Stimulated activated CD4-positive, alpha-beta T cell treated with anti-CD3 and anti-CD28 coated beads, TNF-alpha, amount 100 ng/mL, for 4 hours (primary cell): ENCODE measurements at places on chromosomes 13 and 19.

- DNase-seq = no peak
Measured at GRCh38 chr13:53694814-53695532, 666.4 kb downstream of the OLFM4 start.

- DNase-seq = no peak
Measured at GRCh38 chr19:16945762-16946465, 57.1 kb downstream of the F2RL3 start.

DNA sequence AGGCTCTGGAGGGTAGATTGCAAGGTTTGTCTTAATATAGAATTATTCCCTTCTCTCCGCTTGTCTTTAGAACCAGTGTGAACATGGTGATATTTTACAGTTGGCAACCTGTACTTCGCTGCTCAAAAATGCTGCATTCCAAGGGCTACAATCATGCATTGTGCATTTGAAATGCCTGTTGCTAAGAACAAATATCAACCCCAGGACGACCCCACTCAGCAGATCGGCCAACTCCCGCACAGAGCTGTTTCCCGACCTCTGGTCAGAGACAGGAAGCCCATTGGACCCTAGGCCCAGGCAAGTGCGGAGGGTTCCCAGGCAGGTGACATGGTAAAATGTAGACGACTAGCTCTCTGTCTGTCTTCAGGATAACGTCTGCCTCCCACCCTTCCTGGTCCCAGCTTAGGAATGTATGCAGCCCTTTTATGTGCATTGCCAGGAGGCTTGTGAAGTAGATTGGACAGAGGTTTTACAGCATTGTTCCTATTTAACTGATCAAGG, 263.5 kb downstream of the FOXO1 start:
- DNase-seq = no peak

DNA sequence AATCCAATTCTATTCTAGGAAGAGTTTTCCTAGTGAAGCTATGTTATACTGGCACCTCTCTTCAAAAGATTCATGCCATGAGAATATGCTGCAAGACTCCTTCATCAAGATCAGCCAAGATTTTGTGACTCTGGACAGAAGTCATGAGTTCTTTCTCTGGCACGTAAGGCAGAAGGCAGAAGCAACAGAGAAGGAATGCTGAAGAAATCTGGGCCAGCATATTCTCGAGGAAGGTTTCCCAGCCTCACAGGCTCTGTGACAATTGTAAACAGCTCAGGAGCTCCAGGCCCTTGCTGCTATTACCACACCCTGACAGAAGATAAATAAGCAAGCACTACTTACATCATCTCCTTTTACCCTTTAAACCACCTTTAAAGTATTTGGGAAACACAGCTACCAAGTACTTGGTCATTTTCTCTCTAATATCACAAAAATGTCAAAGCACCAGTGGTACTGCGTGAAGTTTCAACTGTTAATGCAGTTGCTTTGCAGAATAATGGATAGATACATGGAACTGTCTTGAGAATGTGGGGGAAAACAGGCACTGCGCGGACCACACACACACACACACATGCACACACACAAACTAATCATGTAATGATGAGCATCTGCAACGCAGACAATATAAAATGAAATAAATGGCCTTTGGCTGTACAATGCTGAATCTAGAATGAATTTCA, 55.4 kb downstream of the INTS6 start:
- no peak for DNase-seq

- no peak for DNase-seq
Measured at GRCh38 chr19:22620401-22620800, 13.7 kb upstream of the ZNF492 start.

- no peak for DNase-seq
Measured at GRCh38 chr19:1276628-1277022, 1.3 kb downstream of the FAM174C start.

DNA sequence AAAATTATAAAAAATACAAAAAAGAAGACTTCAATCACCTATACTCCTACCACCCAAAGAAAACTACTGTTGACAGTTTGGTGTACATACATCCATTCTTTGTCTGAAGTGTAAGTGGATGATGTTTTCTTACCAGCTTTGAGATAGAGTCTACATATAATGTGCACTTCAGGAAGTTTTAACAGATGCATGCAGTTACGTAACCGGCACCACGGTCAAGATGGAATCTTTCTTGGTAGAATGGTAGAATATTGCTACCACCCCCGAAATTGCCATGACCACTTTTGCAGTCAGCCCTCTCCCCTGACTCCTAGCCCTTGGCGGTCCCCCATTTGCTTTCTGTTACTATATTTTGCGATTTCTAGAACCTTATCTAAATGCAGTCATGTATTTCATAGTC, 1.4 kb downstream of the CUL4A start:
- DNase-seq = no peak

DNA sequence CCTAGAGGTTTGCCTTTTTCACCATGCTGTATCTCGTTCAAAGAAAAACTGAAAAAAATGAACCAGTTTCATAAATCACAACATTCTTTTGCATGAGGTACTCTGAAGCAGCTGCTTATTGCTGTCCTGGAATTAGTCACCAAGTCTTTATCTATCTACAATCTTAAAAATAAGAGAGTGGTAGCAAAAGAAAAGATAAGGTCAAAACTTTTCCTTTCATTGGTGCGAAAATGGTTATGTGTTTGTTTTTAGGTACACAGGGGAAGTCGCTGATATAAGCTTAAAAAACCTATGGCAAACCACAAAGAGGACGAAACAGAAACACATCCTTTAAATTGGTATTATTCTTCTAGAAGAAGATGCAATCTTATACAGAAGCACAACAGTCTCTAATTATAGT, 20.7 kb downstream of the OBI1 start:
- no peak for DNase-seq

DNA sequence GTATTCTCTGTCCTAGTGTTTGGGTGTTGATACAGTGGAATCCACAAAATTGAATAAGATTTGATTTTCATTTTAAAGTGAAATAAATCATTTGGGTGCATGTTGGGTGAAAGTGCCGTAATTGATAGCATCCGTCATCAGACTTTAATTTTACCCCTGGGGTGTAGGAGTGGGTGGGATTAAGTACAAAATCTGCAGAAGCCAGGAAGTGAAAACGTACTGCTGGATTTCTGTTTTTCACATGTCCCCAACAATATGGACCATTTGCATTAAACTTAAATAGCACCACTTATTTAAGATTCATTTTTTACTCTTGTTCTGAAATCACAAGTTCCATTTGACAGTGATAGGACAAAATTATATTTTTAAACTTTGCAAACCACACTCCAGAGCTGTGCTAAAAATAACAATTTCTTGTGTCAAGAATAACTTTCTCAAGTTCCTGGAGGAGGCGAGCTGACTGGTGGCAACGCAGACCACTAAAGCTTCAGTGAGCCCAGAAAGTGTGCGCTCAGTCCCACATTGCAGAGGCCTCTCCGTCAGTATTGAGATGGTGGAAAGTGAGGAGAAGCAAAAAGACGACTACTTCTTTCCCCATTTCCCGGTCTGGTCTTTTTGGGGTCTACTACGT, 71.3 kb downstream of the ARHGEF7 start:
- no peak for DNase-seq

- no peak for DNase-seq
Measured at GRCh38 chr13:27151798-27152599, 19.6 kb downstream of the USP12 start.

GRCh38 chr13:43908156-43909126, 28.7 kb downstream of the LACC1 start:
- no peak for DNase-seq

GRCh38 chr19:38626401-38626800, 7.4 kb downstream of the EIF3K start:
- DNase-seq = no peak

GRCh38 chr19:44577566-44577874, 35.8 kb upstream of the IGSF23 start:
- DNase-seq = no peak

DNA sequence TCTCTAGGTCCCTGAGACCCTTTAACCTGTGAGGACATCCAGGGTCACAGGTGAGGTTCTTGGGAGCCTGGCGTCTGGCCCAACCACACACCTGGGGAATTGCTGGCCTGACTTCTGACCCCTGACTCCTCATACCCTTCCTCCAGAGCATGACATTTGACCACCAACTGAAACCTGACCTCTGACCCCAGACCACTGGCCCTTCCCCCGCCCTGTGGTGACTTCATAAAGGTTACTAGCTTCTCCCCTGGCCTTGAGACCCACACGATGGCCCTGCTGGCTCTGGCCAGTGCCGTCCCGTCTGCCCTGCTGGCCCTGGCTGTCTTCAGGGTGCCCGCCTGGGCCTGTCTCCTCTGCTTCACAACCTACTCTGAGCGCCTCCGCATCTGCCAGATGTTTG, at the start of gene SPACA6:
Gene SPACA6 (plus strand): TSS at position 71 of the 400 bp plus-strand sequence. CDS start 197 bp downstream, at position 268.
- DNase-seq = no peak

DNA sequence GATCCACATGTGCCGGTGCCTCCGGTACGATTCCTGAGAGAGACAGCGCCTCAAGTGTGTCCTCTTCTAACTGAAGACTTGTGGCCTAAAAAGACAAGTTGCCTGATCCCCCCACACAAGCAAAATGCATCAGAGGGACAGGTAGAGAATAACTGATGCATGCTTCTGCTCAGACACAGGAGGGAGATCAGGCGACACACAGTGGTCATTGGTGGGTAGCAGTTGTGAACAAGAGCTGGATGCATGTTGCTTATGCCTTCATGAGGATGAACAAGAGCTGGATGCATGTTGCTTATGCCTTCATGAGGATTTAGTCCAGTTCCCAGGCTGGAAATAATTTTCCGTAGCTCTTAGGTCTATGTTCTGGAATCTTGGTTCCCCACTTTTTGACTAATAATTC, 505.6 kb downstream of the MYO16 start:
- no peak for DNase-seq

DNA sequence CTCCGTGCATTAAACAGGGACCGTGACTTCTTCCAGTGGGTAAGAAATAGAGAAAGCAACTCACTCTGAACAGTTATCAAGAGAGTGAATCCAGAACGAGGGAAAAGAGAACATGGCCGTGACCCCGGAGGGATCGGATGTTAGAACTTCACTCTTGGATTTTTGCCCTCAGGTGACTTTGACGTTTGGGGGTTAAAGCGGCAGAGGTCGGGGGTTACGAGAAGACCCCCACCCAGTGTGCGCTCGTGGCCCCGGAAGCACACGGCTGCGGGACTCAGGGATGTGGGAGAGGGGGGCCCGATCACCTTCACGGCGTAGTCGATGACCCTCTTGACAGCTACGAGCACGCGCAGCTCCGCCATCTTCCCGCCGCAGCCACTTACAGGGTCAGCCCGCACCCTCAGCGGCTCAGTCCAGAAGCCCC, at the start of gene ETFB:
Gene ETFB (minus strand): TSS at position 424 of the 424 bp plus-strand sequence. CDS start 62 bp downstream, at position 362.
- DNase-seq = no peak

DNA sequence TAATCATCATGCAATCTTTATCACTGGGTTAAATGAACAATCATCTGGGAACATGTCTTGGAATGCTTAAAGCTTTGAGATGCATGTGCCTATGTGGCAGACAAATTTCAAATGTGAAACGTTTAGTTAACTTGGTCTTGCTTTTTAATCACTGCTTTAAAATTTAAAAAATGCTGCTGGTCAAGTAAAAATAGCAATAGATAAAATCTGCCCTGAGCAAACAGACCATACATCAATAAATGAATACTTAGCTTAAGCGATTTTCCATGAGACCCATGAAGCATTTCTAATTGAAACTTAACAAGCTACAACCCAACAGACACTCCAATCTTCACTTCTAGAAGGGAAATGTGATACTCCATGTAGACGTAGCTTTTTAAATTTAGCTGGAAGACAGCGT, 1.9 kb upstream of the KL start:
- no peak for DNase-seq

DNA sequence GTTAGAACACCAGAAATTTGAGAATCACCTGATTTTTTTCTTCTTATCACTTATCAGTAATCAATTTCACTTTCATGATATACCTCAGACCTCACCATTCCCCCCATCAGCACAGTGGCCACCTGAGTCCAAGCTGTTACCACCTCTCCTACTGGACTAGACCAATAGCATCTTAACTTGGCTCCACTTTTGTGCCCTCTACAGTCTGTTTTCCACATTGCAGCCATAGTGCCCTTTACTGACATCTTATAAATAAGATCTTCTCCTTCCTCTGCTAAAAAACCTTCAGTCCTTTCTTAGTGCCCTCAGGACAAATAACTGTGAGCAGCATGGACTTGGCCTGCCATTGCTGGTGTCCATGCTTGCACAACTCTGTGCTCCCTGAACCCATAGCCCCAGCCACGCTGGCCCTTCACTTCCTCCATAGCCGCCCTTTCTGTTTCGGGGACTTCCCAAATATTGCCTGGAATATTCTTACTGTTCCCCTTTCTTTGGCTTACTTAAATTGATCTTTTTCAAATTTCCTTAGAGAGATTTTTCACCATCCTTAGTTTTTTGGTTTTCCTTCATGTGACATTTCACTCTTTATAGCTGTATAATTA, 380.8 kb downstream of the LMO7 start:
- no peak for DNase-seq

GRCh38 chr13:44352202-44352601, 21.4 kb upstream of the SERP2 start:
- DNase-seq = no peak

GRCh38 chr19:17553256-17553655, 2.2 kb upstream of the COLGALT1 start:
- DNase-seq = no peak
